ENCODE measurements at places on chromosomes 13 and 19.

DNA sequence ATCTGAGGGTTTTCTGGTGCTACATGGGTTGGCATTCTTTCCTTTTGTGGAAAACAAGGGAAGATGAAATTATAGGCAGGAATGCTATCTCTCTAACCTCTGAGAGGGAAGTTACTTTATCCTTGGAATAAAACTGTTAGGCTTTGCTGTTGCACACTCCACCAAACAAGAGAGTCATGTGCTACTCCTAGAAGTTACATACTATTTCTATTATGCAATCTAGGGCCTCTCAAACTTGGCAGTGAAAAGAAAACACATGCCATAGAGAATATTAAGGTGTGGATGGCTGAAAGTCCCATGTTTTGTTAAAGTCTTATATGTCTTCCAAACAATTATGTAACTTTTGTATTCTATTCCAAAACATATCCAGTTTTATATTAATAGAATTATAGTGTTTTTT is 367.9 kb downstream of the SLC7A1 start:
- DNase-seq = no peak

DNA sequence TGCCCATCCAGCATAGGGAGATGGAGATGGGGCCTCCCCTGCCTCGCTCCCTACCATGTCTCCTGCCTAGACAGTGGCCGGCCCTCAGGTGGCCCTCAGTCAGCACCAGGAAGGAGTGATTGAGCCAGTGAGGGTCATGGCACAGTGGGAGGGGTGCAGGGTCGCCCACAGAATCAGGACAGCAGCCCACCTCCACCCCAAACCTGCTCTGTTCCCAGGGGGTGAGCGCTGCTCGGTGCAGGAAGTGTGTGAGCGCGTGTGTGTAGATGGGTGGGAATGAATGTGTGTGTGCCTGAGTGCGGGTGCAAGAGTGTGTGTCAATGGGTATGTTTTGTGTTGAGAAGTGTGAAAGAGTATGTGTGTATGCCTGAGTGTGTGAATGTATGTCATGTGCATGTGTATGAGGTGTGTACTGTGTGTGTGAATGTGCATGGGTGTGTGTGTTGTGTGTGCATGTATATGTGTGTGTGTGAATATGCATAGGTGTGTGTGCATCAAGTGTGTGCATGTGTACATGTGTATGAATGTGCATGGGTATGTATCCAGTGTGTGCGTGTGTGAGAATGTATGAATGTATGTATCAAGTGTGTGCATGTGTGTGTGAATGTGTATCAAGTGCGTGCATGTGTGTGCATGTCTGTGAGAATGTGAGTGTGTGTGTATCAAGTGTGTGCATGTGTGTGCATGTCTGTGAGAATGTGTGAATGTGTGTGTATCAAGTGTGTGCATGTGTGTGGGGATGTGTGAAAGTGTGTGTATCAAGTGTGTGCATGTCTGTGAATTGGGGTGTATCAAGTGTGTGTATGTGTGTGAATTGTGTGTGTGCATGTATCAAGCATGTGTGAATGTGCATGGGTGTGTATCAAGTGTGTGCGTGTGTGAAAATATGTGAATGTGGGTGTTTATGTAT is 12.0 kb downstream of the EVI5L start:
- DNase-seq = no peak

GRCh38 chr13:98489446-98490194 is 87.3 kb downstream of the STK24 start:
- DNase-seq = no peak

DNA sequence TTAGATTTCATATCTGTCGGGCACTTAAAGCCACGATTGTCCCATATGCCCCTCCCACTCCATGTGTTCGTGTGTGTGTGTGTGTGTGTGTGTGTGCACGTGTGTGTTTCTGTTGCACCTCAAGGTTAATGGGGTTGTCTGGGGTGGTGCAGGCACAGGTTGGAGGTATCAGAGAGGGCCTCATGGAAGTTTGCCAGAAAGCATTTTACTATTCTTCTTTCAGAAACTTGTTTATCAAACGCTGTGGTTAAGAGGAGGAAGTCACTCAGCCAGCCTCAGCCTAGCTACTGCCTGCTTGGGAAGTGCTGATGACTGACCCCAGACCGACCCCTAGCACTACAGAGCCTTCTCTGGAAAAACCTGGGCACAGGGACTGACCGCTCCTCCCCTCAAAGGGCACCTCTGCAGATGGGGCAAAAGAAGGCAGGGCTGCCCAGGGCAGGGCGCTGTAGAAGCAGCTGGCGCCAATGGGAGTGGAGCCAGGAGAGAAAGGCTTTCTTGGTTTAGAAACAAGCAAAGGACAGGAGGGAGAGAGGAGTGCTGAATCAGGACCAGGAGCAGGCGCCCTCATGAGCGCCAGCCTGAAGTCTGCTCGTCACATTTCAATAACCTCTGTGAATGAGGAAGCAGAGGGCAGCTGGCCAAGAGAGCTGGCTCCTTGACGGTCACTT is 3.9 kb downstream of the SIAH3 start:
- peak; percentile 57 for DNase-seq

DNA sequence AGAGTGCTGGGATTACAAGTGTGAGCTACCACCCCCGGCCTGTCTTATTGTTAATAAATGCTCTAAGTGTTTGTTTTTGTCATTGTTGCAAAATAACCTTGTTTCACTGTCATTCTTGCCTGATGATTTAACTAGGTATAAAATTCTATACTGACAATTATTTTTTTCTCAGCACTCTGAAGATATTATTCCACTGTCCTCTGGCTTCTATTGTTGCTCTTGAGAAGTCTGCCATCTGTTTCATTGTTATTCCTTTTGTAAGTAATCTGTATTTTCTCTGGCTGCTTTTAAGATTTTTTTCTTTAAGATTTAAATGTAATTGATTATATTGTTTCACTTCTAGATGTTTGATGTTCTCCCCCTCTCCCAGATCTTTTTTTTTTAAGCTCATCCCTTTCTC is 17.6 kb downstream of the ZNF420 start:
- no peak for DNase-seq

DNA sequence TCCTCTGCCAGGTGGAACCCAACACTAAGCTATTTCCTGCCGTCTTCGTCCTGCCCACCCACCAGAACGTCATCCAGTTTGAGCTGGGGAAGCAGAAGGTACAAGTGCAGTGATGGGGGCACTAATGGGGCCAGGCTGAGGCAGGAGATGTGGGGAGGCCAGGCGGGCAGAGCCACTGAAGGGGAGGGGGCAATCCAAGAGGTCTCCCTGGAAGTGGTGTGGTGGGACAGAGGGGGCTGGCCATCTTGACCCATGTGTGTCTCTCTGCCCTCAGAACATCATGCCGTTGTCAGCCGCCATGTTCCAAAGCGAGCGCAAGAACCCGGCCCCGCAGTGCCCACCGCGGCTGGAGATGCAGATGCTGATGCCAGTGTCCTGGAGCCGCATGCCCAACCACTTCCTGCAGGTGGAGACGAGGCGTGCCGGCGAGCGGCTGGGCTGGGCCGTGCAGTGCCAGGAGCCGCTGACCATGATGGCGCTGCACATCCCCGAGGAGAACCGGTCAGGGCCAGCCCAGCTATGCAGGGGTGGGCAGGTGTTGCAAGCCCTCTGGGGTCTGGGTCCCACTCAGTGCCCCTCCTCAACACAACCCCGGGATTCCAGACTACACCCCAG is 49.6 kb downstream of the RYR1 start:
- no peak for DNase-seq

- no peak for DNase-seq
Observed at GRCh38 chr13:91904005-91904404, 505.6 kb downstream of the GPC5 start.

- DNase-seq = peak; percentile 59
Observed at GRCh38 chr19:1220976-1221903, 15.7 kb downstream of the STK11 start.

GRCh38 chr19:46745521-46746280 is at the start of gene FKRP:
TSS of gene FKRP (plus strand) at chr19:46746057. CDS start at chr19:46755451, 9,394 bp downstream.
- DNase-seq = no peak

DNA sequence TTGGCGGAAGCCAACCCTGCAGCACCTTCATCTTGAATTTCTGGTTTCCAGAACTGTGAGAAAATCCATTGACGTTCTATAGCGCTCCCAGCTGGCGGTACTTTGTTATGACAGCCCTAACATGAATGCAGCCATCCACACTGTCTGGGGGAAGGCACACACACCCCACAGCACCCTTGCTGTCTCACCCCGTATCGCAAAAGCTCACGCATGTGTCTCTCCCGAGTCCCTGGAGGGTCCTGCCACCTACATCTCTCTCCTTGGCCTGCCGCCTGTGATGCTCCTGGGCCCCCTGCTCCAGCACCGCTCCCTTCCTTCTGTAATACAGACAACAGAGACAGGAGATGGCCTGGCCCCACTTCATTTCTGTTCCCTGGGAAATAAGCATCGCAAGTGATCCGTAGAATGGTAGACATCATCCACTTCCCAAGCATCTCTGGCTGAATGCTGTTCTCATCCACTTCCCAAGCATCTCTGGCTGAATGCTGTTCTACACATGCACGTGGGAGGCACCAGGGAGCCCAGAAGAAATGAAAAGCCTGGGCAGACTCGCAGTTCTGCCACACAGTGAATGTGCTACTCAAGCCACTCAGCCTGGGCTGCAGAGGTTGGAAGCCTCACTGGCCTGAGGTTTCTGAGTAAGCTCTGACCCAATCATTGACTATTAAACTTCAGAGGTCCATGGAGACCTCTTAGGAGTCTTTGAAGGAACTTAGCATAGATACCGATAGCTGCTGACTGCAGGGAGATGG is 29.6 kb downstream of the EPN1 start:
- DNase-seq = no peak

DNA sequence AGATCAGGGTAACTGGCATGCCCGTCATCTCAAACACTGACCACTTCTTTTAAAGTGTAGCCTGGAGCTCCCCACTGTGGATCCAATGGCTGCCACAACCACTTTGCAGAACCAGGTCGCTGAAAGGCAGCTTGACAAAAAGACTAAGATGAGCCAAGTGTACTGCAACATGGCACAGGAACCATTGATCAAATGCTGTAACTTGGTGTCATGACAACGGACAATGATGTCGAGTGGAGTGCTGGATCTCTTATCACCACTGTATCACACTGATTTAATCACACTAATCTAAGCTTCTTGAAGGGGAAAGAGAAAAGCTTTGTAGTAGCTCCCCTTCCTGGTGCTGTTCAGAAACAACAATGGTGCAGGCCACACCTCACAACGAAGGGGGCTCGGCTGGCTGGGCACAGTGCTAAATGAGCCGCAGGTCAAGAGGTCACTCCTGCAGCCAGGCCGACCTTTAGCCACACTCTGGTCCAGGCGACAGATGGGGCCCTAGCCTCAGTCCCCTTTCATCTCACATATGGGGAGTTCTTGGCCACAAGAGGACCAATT is 2.2 kb upstream of the TNFRSF19 start:
- DNase-seq = no peak

- DNase-seq = no peak
Observed at GRCh38 chr13:109119896-109120295, 490.5 kb downstream of the MYO16 start.

DNA sequence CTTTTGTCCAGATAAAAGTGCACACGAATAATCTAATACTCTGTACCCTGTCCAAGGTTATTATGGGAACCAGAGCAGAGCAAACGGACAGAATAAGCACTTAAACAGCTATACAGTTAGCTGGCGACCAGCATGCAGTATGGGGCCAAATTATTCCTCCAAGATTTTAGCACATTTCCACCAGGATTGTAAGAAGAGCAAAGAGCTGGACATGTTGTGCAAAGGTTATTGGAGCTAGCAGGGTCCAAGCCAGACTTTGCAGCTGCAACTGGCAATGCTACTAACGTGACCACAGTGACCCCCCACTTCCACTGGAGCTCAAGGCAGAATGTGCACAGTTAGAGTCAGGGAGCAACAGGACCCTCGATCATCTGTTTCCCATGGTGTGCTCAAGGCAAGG is 89.9 kb downstream of the COL4A1 start:
- DNase-seq = no peak

GRCh38 chr13:26837997-26838396 is 77.4 kb upstream of the GPR12 start:
- DNase-seq = no peak

DNA sequence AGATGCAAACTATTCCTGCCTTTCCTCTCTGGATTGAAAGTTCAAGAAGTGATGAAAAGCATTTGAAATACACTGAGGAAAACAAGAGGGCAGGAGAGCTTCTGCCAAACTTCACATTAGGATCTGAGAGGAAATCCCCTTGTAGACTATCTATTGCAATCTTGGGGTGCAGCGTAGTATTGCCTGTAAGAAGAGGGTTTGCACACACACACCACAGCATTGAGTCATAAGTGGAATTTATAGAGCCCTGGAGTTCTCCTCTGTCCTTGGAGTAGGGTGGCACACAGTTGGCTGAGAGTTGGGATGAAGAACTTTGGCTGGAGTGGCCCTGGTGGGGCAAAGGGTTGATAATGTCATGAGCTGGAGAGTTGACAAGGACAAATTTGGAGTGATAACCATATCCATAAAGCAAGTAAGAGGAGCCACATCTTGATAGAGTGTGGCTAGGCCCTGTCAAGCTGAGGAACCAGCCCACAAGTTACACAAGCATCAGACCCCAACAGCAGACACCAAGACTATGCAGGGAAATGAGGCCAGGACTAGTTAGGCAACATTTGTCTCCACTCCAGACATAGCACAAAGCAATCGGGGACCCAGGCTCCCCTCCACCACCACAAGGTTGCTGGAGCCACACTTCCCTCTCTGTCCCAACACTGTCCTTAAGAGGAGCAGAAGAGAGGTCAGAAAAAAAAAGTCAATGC is 520.9 kb downstream of the KLF5 start:
- DNase-seq = no peak

GRCh38 chr13:43688227-43688907 is 98.4 kb downstream of the ENOX1 start:
- no peak for DNase-seq

DNA sequence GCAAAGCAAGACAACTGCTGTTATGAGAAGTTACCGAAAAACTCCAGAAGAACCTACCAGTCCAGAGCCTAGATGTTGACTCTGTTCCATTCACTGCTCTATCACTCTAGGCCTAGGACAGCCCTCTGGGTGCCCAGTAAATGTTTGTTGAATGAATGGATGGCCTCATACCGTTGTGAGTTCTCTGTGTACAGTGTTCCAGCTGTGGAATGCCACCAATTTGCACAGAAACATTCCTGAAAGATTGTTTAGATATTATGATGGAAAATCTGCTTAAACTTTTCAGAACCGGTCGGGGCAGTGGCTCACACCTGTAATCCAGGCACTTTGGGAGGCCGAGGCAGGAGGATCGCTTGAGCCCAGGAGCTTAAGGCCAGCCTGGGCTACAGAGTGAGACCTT is 1.3 kb upstream of the FBL start:
- DNase-seq = no peak

GRCh38 chr19:35533201-35533821 is at the start of gene GAPDHS:
TSS of gene GAPDHS (plus strand) at chr19:35533456. CDS start at chr19:35533528, 72 bp downstream.
- no peak for DNase-seq

GRCh38 chr13:106609116-106609515 is 41.2 kb upstream of the ARGLU1 start:
- DNase-seq = no peak

- no peak for DNase-seq
Observed at GRCh38 chr13:64723724-64724123, 2506.4 kb downstream of the PCDH9 start.

Measured in inflammatory macrophage (primary cell).